ENCODE measurements at places on chromosomes 3 and 15. TPM values are rescaled to one million over a fixed set of nuclear protein-coding genes. Genes with fewer than 3 reads are reported as not detected.

The NSMCE3 gene
- total RNA-seq: 4.2 TPM

The HHATL gene
- total RNA-seq: not detected

The GOLGA6B gene
- total RNA-seq: not detected

The HTD2 gene
- 12.8 TPM for total RNA-seq

The SLC9C1 gene
- 0.67 TPM for total RNA-seq

The DPPA2 gene
- total RNA-seq: not detected

The RRP9 gene
- 5.6 TPM for total RNA-seq

The SLC7A14 gene
- not detected for total RNA-seq

The GHSR gene
- total RNA-seq: not detected

The GOLGA6L9 gene
- 5.3 TPM for total RNA-seq

The IL16 gene
- 115 TPM for total RNA-seq

The GPR62 gene
- total RNA-seq: not detected

The PIGZ gene
- 44.8 TPM for total RNA-seq

The OCA2 gene
- total RNA-seq: 1.4 TPM

The DUOXA1 gene
- not detected for total RNA-seq

The NPAP1 gene
- not detected for total RNA-seq

The MRAS gene
- total RNA-seq: 1.2 TPM

The IL5RA gene
- not detected for total RNA-seq

The SH2D7 gene
- 7.7 TPM for total RNA-seq

The CX3CR1 gene
- not detected for total RNA-seq

The SEMA5B gene
- total RNA-seq: 0.54 TPM

The CPLX3 gene
- total RNA-seq: not detected

The RPP14 gene
- 10.9 TPM for total RNA-seq

The CCDC80 gene
- total RNA-seq: 5.4 TPM

The FOXB1 gene
- total RNA-seq: not detected

The TRPM1 gene
- not detected for total RNA-seq

The CDHR4 gene
- not detected for total RNA-seq

The ITIH1 gene
- not detected for total RNA-seq

The ISL2 gene
- total RNA-seq: not detected

The ZNF774 gene
- total RNA-seq: 9.1 TPM

The EEFSEC gene
- total RNA-seq: 22.8 TPM

The SUCLG2 gene
- 107 TPM for total RNA-seq

The LRRC2 gene
- 0.95 TPM for total RNA-seq

The CD96 gene
- 4.3 TPM for total RNA-seq

Measured in Peyer's patch (tissue), 4 donors.